Nephron progenitor cell (in vitro differentiated cells): ENCODE measurements at places on chromosomes 2 and 18.
A peak's percentile ranks its signal among the peaks of the same experiment; 100 is the strongest.

GRCh38 chr2:147772781-147773180, 72.0 kb upstream of the ACVR2A start:
- H3K4me1 ChIP-seq = peaks cover 6% of the 10 kb centered on the region
- no peaks in the 10 kb centered on the region for H3K36me3 ChIP-seq
- no peak overlapping the region for H3K4me3 ChIP-seq
- no peak overlapping the region for H3K27ac ChIP-seq

DNA sequence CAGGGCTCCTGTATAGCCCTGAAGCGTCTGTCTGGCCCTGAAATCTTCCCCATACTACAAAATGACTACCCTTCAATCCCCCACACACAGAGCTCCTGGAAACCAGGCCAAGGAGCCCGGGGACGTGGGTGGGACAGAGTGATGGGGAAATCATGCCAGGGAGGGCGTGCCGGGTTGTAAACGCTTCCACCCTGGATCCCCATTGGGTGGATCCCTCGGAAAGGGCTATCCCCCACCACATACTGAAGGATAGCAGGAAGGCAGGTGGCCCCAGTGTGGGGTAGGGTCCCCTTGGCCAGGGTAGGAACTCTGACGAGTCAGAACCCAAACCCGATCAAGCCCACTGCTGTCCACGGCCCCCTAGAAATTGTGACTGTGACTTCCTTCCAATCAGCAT, 91.7 kb downstream of the INHBB start:
- H3K27me3 ChIP-seq = peaks cover 93% of the 10 kb centered on the region
- peaks cover 28% of the 10 kb centered on the region for H3K4me1 ChIP-seq
- no peaks in the 10 kb centered on the region for H3K36me3 ChIP-seq
- no peak overlapping the region for H3K27ac ChIP-seq
- H3K4me3 ChIP-seq = no peak overlapping the region

- H3K4me1 ChIP-seq = peaks cover 13% of the 10 kb centered on the region
- H3K27ac ChIP-seq = no peak overlapping the region
- H3K27me3 ChIP-seq = peaks cover 7% of the 10 kb centered on the region
- peak overlapping the region; percentile 96 for H3K4me3 ChIP-seq
- H3K36me3 ChIP-seq = peaks cover 5% of the 10 kb centered on the region
These were observed 15.1 kb upstream of the RIOK3 start for GRCh38 chr18:23438046-23438377.

DNA sequence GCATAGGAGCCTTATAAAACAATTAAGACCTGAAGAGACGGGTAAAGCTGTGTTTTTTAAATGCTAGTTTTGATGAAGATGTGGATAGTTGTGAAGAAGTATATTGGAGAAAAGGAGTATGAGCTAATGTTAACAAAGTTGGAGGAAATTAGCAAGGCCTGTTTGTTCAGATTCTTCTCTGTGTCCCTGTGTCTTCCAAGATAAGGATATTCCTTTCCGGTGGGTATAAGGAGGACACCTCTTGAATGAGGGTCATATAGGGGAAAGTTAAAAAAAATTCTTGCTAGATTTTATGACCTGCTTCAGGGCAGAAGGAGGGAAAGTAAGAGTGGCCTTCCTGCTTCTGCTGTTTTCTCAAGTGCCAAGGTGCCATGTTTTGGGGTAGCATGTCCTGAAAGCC, 59.0 kb downstream of the CCDC68 start:
- H3K4me3 ChIP-seq = no peak overlapping the region
- H3K4me1 ChIP-seq = peaks cover 7% of the 10 kb centered on the region

- no peak for DNase-seq
- H3K27me3 ChIP-seq = peaks cover 3% of the 10 kb centered on the region
- no peak overlapping the region for H3K4me3 ChIP-seq
- no peaks in the 10 kb centered on the region for H3K4me1 ChIP-seq
These were observed 7.6 kb downstream of the MAB21L4 start for GRCh38 chr2:240888130-240888889.

DNA sequence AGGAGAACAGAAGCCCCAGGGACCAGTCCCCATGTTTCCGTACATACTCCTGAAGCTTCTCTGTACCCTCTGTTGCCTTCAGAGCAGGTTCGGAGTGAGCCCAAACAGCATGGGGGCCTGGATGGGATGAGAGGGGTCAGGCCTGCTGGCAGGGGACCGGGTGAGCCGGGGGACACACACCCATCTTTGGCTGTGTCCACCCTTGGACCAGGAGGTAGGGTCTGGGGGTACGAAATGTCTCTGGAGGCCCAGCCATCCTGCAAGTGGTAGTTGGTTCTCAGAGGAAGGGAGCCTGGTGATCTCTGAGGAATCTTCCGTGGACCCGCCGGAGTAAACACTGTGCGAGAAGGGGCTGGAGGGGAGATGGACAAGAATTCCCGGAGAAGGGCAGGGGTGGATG, 15.3 kb downstream of the FBLN7 start:
- no peak overlapping the region for H3K4me3 ChIP-seq
- DNase-seq = no peak
- H3K27me3 ChIP-seq = peaks cover 2% of the 10 kb centered on the region
- H3K4me1 ChIP-seq = peaks cover 41% of the 10 kb centered on the region
- peaks cover 53% of the 10 kb centered on the region for H3K36me3 ChIP-seq

DNA sequence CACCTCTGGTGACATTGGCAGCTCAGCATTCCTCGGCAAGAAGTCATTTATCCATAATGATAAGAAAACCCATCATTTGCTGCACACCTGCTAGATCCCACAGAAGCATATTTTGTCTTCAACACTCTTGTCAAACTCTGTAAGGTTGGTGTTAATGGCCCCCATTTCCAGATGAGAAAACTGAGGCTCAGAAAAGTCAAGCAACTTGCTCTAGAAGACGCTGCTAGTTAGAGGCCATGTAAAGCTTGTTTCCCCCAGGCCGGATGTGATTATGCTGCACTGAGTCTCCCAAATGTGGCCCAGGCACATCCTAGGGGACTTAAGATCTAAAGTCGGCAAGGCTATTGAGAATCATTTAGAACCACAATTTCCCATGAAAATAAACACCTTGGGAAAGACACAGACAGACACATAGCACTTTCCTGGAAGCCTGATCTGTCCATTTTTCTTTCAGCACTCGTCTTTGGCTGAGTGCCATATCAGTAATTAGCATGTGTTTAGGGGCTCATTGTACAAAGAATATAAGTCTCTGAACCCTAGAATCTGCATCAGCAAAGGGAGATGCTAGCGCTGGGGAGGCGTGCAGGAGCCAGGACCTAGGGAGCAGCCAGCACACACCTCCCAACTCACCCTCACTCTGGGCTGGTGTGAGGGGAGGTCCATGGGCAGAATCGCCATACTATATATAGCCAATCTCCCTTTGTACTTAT, 39.3 kb downstream of the C1QL2 start:
- no peak overlapping the region for H3K27ac ChIP-seq
- H3K4me1 ChIP-seq = no peaks in the 10 kb centered on the region
- H3K36me3 ChIP-seq = no peaks in the 10 kb centered on the region
- no peak for DNase-seq
- no peak overlapping the region for H3K4me3 ChIP-seq

- H3K27me3 ChIP-seq = peaks cover 37% of the 10 kb centered on the region
- DNase-seq = no peak
- peaks cover 22% of the 10 kb centered on the region for H3K4me1 ChIP-seq
- no peak overlapping the region for H3K4me3 ChIP-seq
These were observed 312.9 kb downstream of the PRKCE start for GRCh38 chr2:45964223-45964841.

DNA sequence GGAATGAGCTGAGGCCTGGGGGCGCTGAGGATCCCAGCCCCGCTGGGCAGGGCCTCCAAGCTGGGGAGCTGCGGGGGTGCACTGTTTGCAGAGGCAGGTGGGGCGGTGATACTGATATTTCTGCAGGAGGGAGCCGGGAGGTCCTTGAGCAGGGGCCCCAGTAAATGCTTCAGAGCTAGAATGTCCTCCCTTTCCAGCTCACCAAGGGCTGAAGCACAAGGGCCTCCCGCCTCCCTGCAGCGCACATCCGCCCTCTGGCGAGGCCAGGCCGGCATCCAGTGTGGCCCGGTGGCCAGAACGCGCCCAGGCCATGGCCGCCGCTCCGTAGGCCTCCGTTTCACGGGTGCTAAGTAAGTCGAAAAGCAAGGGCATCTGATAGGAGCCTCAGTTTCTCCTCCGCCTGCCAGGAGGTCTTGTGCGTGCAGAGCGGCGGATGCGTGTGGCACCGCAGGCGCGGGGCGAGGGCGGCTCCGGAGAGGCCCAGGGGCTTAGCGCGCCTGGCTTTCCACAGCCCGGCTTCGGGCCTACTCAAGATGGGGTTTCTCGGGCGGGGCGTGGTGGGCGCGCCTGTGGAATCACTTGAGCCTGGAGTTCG, 29.5 kb upstream of the CHMP1B start:
- peaks cover 9% of the 10 kb centered on the region for H3K4me1 ChIP-seq
- no peaks in the 10 kb centered on the region for H3K27me3 ChIP-seq
- H3K4me3 ChIP-seq = no peak overlapping the region
- H3K36me3 ChIP-seq = peaks cover 10% of the 10 kb centered on the region
- DNase-seq = no peak
- H3K27ac ChIP-seq = no peak overlapping the region

DNA sequence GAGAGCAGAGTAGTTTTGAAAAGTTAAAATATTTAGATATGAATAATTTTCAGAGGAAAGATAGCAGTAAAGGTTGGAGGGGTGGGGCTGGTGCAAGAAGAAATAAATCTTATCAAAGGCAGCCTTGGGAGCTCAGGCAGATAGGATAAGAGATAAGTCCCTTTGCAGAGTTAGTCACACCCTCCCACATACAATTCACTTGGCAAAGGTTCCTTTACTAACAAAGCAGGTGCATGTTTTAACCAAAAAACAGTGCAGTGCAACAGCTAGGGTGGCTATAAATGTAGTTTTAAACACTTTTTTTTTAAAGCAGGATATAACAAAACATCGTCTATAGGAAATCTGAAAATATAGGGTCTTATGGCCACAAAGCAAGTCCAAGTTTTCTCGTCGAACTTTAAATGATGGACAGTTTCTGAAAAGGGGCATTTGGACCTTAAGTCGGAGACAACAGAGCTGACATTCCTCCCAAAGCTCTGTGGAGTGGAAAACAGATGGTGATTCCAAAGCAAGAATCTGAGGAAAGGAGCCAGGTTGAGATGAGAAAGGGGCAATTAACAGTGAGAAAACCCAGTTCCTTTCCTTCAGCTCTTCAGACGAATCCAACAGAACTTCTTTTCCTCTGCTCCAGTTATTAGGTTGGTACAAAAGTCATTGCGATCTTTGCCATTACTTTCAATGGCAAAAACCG, 53.0 kb downstream of the EPHA4 start:
- no peaks in the 10 kb centered on the region for H3K27me3 ChIP-seq
- peaks cover 24% of the 10 kb centered on the region for H3K36me3 ChIP-seq

GRCh38 chr2:69026026-69026425, 13.0 kb downstream of the ANTXR1 start:
- H3K36me3 ChIP-seq = peaks cover 37% of the 10 kb centered on the region
- H3K4me1 ChIP-seq = peaks cover under 1% of the 10 kb centered on the region
- H3K27me3 ChIP-seq = no peaks in the 10 kb centered on the region
- DNase-seq = no peak
- no peak overlapping the region for H3K4me3 ChIP-seq

- H3K4me1 ChIP-seq = peaks cover 24% of the 10 kb centered on the region
- DNase-seq = peak; percentile 41
- no peaks in the 10 kb centered on the region for H3K36me3 ChIP-seq
- no peak overlapping the region for H3K4me3 ChIP-seq
- peaks cover 45% of the 10 kb centered on the region for H3K27me3 ChIP-seq
These were observed 30.9 kb upstream of the SERPINB12 start for GRCh38 chr18:63511285-63511684.

GRCh38 chr2:39243469-39244123, at the start of gene CDKL4:
TSS of gene CDKL4 (minus strand) at chr2:39243970.
- no peak for DNase-seq
- H3K27ac ChIP-seq = peak within 1 kb of the TSS; percentile 65
- H3K36me3 ChIP-seq = peaks cover 11% of the 10 kb centered on the region
- no peak within 1 kb of the TSS for H3K4me3 ChIP-seq
- no peaks in the 10 kb centered on the region for H3K4me1 ChIP-seq
- H3K27me3 ChIP-seq = no peaks in the 10 kb centered on the region

- H3K4me1 ChIP-seq = no peaks in the 10 kb centered on the region
- peak; percentile 6 for DNase-seq
- H3K27ac ChIP-seq = no peak overlapping the region
- no peaks in the 10 kb centered on the region for H3K27me3 ChIP-seq
These were observed 784.1 kb upstream of the CDH7 start for GRCh38 chr18:64966667-64967066.

GRCh38 chr2:127985026-127985734, 42.7 kb downstream of the SAP130 start:
- peaks cover 64% of the 10 kb centered on the region for H3K36me3 ChIP-seq
- no peak for DNase-seq
- no peaks in the 10 kb centered on the region for H3K27me3 ChIP-seq
- peak overlapping the region; percentile 15 for H3K27ac ChIP-seq
- H3K4me3 ChIP-seq = no peak overlapping the region
- no peaks in the 10 kb centered on the region for H3K4me1 ChIP-seq
